ENCODE measurements at places on chromosomes 5 and 9.

DNA sequence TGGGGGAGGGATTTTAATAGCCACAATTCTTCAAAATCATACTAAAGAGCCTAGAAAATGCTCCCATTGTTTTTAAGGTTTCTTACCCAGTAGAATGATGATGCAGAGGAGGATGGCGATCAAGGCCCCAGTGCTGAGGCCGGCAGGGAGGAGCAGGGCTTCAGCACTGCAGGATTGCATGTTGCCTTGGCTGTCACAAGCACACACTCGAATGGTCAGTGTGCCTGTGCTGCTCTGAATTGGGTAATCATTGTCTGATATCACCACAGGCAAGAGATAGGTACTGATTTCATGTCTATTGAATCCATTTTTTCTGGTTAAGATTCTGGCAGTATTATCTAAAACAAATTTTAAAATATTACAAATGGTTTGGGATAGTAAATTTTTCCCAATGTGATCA lies 153.3 kb downstream of the CDH10 start:
- DNase-seq, result no peak

GRCh38 chr5:105836887-105837286 lies 1833.8 kb downstream of the EFNA5 start:
- no peak for DNase-seq

DNA sequence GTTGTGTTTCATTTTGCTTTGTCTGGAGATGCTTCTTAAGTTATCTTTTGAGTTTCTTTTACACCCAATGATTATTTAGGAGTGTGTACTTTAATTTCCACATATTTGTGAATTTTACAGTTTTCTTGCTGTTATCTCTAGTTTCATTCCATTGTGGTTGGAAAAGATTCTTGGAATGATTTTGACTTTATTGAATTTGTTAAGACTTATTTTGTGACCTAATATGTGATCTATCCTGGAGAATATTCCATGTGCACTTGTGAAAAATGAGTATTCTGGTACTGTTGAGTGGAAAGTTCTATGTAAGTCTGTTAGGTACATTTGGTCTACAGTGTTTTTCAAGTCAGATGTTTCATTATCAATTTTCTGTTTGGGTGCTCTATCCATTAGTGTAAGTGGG lies 24.4 kb upstream of the GRAMD2B start:
- DNase-seq, result no peak

- DNase-seq, result peak; percentile 24
Observed at GRCh38 chr5:40578501-40579451, 100.9 kb upstream of the PTGER4 start.

DNA sequence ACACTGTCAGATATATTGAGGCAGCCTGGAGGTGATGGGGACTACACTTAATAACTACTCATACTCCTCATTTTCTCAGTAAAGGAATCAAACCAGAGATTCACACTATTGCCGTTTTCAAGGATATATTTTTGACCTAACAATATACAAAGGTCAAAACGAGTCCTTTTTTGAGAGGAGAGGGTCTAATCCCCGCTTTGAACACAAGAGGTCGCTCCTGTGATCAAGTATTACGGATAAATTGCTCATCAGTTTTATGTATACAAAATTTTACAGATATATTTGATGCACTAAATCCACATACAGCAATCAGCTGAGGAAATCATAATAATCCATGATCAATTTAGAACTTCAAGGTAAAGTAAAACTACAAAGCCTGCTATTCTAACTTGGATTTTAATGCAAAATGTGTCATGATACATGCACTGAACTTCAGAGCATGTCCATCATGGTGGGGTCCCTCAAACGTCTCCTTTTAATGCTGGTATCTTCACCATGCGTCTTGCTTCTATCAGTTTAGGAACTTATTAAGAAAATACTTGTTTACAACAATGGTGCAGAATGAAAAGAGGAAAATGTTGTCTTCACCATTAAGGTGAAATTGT lies 2.5 kb upstream of the ISL1 start:
- DNase-seq, result no peak

Measured in activated T-helper 9 cell treated with anti-CD3 and anti-CD28 coated beads, Interleukin-2, amount 50 U/mL, for 16 hours (primary cell).